ENCODE measurements at places on chromosomes 12 and 14. TPM values are rescaled to one million over a fixed set of nuclear protein-coding genes. Genes with fewer than 3 reads are reported as not detected.
A peak's percentile ranks its signal among the peaks of the same experiment; 100 is the strongest.

Gene TUBA1A
- 96.5 TPM for total RNA-seq

DNA sequence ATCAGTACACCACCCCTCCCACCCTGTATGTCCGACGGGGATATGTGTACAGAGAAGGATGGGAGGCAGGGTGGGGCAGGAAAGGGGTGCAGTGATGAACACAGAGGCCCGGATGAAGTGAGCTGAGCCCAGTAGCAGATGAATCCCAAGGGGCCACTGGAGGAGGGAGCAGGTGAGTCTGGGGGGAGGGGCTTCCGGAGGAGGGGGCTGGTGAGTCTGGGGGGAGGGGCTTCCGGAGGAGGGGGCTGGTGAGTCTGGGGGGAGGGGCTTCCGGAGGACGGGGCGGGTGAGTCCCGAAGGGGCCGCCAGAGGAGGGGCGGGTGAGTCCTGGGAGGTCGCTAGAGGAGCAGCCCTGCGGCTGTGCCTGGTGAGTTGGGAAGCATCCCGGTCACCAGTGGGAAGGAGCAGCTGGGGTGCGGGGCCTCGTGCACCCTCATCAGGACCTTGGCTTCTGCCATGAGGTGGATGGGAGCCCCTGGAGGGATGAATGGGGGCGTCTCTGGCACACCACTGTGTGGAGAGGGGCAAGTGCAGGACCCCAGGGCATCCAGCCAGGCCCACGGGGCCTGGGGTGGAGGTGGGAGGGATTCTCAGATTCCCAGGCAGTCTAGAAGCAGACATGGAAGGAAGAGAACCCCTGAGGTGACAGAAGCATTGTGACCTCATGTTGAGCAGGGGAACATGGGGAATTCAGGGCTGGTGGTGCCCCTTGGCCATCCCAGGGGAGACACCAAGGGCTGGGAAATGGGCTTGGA is 14.0 kb downstream of the BEGAIN start:
- peaks cover 5% of the 10 kb centered on the region for H3K4me1 ChIP-seq
- no peak overlapping the region for H3K27ac ChIP-seq
- H3K36me3 ChIP-seq, result no peaks in the 10 kb centered on the region
- no peak overlapping the region for H3K4me3 ChIP-seq
- no peak for DNase-seq

GRCh38 chr12:52515927-52516831 is 4.0 kb downstream of the KRT5 start:
- no peaks in the 10 kb centered on the region for H3K4me1 ChIP-seq
- no peak overlapping the region for H3K4me3 ChIP-seq
- peak; percentile 14 for DNase-seq
- H3K27ac ChIP-seq, result no peak overlapping the region

GRCh38 chr12:50314636-50315312 is 31.5 kb upstream of the LIMA1 start:
- H3K27me3 ChIP-seq, result no peaks in the 10 kb centered on the region
- no peak overlapping the region for H3K4me3 ChIP-seq
- DNase-seq, result no peak
- H3K36me3 ChIP-seq, result no peaks in the 10 kb centered on the region
- peaks cover 5% of the 10 kb centered on the region for H3K4me1 ChIP-seq
- no peak overlapping the region for H3K27ac ChIP-seq

Gene GLT1D1
- total RNA-seq, result 0.12 TPM

DNA sequence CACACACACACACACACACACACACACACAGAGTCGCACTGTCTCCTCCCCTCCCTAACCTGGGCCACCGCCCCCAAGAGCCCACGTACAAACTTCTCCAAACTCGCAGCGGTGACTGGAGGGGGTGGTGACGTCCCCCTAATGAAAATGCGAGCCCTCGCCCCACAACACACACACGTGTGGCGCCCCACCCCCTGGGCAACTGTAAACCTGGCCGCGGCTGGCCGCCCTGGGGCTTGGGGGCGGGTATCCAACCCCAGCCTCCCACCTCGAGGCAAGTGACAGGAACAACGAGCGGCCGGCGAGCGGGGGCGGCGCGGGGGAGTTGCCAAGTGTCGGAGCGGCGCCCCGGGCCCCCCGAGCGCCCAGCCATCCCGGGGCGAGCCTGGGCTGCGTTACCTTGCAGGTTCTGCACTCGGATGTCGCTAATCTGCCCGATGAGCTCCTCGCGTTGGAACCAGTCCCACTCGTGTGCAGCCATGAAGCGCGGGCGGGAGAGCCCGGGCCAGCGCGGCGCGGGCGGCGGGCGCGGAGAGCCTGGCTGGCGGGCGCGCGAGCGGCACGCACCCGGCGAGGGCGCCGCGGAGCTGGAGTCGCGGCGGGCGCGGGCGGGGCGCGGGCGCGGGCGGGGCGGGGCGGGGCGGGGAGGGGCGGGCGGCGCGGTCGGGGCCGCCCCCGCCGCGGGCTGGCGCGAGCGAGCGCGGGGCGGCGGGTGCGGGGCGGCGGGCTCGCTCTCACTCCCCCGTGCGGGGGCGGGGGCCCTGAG is at the start of gene CLMN:
Gene CLMN, minus strand, starts transcription at position 597 of the 766 bp plus-strand sequence. Its CDS starts 116 bp downstream, at position 481.
- H3K4me1 ChIP-seq, result peaks cover 18% of the 10 kb centered on the region
- peak within 1 kb of the TSS; percentile 51 for H3K4me3 ChIP-seq
- H3K27me3 ChIP-seq, result peaks cover 73% of the 10 kb centered on the region
- H3K27ac ChIP-seq, result no peak within 1 kb of the TSS
- peak; percentile 45 for DNase-seq

DNA sequence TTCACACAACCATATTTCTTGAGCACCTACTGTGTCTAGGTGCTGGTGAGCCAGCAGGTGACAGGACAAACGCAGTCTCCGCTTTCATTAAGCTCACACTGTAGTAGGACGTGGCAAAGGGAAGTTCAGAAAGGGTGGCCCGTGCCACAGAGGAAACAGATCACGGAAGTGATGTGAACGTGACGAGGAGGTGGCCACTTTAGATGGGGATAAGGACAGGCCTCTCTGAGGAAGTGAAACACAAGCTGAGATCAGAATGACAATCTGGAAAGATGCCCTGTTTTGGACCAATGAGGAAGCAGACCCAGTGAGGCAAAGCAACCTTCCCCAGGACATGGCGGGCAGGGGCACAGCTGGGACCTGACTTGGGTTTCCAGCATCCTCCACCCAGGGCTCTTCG is 127.4 kb upstream of the PRMT8 start:
- no peaks in the 10 kb centered on the region for H3K36me3 ChIP-seq
- no peak overlapping the region for H3K4me3 ChIP-seq
- no peaks in the 10 kb centered on the region for H3K4me1 ChIP-seq

- DNase-seq, result no peak
- peaks cover 7% of the 10 kb centered on the region for H3K27me3 ChIP-seq
- no peaks in the 10 kb centered on the region for H3K36me3 ChIP-seq
- H3K4me3 ChIP-seq, result no peak overlapping the region
These were observed 123.1 kb downstream of the GALC start for GRCh38 chr14:87869619-87870583.

DNA sequence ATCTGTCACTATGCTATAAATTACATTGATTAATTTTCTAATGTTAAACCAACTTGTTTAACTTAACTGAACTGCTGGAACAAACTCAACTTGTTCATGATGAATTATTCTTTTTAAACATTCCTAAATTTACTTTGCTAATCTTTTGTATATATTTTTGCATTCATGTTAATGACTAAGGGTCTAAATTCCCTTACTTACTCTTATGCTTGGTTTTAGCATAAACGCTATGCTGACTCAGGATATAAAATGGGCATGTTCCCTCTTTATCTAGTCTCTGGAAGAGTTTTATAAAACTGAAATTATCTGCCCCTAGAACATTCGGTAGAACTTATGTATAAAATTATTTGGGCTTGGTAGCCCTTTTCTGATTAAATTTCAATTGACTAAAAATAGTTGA is 342.8 kb upstream of the DIO2 start:
- no peaks in the 10 kb centered on the region for H3K4me1 ChIP-seq
- H3K27me3 ChIP-seq, result no peaks in the 10 kb centered on the region
- no peak overlapping the region for H3K27ac ChIP-seq

Gene PRMT5
- total RNA-seq, result 84.0 TPM

DNA sequence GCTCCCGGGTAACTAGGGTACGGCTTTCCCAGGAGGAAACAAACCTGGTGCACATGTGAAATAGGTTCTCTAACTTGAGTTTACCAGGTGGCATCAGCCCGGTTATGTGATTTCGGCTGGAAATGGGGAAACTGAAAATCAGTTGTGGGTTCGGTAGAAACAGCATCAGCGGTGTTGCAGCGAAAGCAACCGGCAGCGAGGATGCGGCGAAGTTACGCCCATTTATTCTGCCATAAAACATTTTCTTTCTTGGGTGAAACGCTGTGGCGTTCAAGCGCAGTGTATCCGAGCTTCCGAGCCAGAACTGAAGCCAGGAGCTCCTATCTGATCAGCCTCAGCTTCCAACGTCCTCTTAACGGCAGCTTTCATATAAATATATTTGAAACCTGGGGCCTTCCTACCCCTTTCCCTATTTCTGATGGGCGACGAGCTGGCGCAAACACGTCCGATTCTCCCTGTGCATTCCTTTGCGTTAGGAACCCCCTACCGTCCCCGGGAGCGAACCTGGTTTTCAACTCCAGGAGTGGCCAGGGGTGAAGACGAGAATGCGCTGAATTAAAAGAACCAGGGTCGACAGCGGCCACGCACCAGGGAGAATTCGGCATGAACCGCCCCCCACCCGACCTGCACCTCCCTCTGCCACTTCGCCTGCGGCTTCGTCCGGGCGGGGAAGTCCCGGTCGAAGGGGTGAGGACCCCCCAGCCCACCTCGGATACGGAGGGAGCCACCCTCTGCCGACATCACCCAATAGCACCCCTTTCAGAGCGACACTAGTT is 1.6 kb downstream of the DPF3 start:
- DNase-seq, result peak; percentile 62
- peaks cover 69% of the 10 kb centered on the region for H3K27me3 ChIP-seq
- H3K36me3 ChIP-seq, result peaks cover 5% of the 10 kb centered on the region

DNA sequence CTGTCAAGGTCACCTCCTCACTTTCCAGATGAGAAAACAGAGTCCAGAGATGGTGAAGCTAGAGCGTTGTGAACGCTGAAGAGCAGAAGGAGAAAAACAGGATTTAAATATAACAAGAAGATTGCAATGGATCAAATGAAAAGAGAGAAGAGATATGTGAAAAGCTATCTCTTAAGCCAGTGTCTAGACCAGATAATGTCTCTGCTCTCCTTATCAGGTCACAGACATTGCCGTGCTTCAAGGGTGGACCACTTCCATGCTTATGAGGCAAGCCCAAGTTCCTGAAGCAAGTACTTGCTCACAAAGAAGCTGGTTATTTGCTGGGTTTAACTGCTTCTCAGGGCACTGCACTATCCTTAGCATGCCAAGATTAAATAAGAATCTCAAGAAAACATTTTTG is 31.6 kb upstream of the FRS2 start:
- no peak overlapping the region for H3K27ac ChIP-seq
- H3K4me3 ChIP-seq, result no peak overlapping the region
- H3K27me3 ChIP-seq, result no peaks in the 10 kb centered on the region
- no peaks in the 10 kb centered on the region for H3K36me3 ChIP-seq
- no peak for DNase-seq

- DNase-seq, result no peak
- H3K4me1 ChIP-seq, result peaks cover 39% of the 10 kb centered on the region
- H3K4me3 ChIP-seq, result peak overlapping the region; percentile 90
- no peaks in the 10 kb centered on the region for H3K27me3 ChIP-seq
- H3K27ac ChIP-seq, result peak overlapping the region; percentile 93
These were observed 564 bp upstream of the THTPA start for GRCh38 chr14:23555533-23555881.

DNA sequence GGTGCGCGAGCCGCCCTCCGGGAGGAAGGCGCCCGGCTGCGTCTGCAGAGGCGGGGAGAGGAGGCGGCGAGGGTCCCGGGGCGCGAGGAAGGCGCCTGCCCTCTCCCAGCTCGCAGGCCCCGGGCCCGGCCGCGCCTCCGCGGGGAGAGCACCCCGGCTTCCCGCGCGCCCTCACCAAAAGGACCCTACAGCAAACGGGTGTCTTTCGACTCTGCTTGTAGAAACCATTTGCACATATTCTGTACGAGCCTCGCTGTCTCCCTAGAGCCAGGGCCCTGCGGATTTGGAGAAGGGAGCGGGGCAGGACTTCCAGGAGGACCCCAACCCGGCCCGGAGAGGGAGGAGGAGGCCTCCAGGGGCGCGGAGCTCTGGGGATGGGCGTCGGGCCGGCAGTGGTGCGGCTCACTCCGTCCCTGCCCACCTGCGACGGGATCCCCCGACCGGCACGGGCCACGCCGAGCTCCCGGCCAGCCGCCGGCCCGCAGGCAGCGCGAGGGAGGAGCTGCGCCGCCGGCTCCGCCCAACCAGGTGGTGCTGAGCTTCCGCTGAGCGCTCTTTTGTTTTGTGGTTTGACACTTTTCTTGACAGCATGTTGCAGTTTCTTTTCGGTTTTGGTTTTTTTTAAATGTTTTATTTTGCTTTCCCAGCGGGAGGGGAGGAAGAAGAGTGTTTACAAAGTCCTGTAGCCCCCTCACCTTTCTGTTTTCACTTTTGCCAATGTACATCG is 103.3 kb upstream of the FKBP4 start:
- no peaks in the 10 kb centered on the region for H3K36me3 ChIP-seq
- peak; percentile 78 for DNase-seq
- peak overlapping the region; percentile 81 for H3K4me3 ChIP-seq
- peak overlapping the region; percentile 91 for H3K27ac ChIP-seq
- peaks cover 38% of the 10 kb centered on the region for H3K4me1 ChIP-seq
- peaks cover 15% of the 10 kb centered on the region for H3K27me3 ChIP-seq

GRCh38 chr14:104423701-104424405 is 155.7 kb upstream of the C14orf180 start:
- H3K27ac ChIP-seq, result no peak overlapping the region
- peaks cover 3% of the 10 kb centered on the region for H3K27me3 ChIP-seq
- peaks cover 2% of the 10 kb centered on the region for H3K4me1 ChIP-seq
- DNase-seq, result peak; percentile 29
- H3K4me3 ChIP-seq, result no peak overlapping the region

Gene ATP5MC2
- total RNA-seq, result 333 TPM

- no peak overlapping the region for H3K27ac ChIP-seq
- no peaks in the 10 kb centered on the region for H3K36me3 ChIP-seq
- H3K27me3 ChIP-seq, result no peaks in the 10 kb centered on the region
- no peak for DNase-seq
- H3K4me3 ChIP-seq, result no peak overlapping the region
These were observed 52.6 kb downstream of the ZNF664 start for GRCh38 chr12:124025661-124026060.

DNA sequence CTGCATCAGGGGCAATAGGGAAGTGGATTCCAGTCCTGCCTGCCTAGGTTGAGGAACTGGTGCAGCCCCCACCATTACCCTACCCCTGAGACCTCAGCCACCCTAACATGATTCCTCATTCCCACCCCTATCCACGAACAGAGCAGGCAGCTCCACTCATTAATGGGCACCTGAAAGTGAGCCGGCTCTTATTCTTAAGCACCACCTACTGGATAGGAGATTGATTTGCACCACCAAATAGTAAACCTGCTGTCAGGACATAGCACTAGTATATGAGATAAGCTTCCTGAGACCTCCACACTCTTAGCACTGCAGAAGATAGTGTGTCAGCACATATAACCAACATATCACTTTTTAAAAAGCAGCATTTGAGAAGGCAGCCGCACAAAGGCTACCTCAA is 573.2 kb downstream of the SOX5 start:
- no peak overlapping the region for H3K4me3 ChIP-seq
- H3K36me3 ChIP-seq, result no peaks in the 10 kb centered on the region
- DNase-seq, result no peak
- no peak overlapping the region for H3K27ac ChIP-seq
- H3K27me3 ChIP-seq, result no peaks in the 10 kb centered on the region
- H3K4me1 ChIP-seq, result no peaks in the 10 kb centered on the region

Gene CAPZA3
- total RNA-seq, result not detected

All from activated CD8-positive, alpha-beta memory T cell treated with anti-CD3 and anti-CD28 coated beads, Interleukin-2, amount 10 ng/mL, durations not matched to agents 7 days and 5 days (primary cell).